ENCODE measurements at places on chromosomes 6 and 20. TPM values are rescaled to one million over a fixed set of nuclear protein-coding genes. Genes with fewer than 3 reads are reported as not detected.

DNA sequence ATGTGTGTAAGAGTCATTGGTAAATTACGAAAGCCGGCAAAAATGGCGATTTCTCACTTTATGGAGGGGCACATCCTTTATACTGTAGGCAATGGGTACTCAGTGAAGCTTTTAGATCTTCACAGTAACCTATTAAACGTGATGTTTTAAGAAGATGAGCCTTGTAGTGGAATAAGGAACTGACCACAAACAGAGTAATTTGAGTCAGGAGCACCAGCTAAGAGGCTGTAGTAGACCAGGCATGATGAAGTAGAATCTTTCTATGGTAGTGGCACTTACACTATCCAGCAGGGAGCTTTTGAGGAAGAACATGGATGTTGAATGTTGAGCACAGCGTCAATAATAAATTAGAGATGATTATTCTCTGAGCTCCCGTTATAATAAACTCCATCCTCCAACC is 65.9 kb downstream of the HIVEP2 start:
- peak; percentile 48 for ATAC-seq

- ATAC-seq, result no peak
Observed at GRCh38 chr6:145277358-145278086, 457.8 kb downstream of the EPM2A start.

DNA sequence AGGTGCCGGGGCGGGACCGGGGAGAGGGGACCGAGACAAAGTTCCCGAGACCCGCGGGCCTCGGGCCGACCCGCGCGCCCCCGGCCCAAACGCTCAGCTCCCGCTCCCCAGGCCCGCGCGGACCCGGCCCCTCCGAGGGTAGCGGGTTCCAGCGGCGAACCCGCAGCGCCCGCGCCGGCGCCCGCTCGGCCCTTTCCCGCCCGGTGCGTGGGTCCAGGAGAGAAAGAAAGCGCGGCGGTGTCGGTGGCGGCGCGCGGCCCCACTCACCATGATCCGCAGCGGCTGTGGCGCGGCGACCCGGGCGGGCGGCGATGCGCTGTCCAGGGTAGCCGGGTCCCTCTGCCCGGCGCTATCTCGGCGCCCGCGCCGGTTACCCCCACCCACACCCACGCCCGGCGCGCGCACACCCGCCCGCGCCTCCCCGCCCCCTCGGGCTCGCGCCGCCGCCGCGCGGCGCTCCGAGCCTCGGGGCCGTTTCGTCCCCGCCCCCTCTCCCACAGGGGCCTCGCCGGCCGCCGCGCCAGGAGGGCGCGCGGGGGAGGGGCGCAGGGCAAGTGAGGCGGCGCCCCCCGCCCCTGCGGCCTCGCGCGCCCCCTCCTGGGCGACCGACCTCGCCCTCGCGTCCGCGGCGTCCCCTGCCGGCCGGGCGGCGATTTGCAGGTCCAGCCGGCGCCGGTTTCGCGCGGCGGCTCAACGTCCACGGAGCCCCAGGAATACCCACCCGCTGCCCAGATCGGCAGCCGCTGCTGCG is at the start of gene ELOVL2:
Gene ELOVL2 (minus strand): TSS at position 345 of the 751 bp plus-strand sequence. CDS start 75 bp downstream, at position 270.
- peak; percentile 47 for ATAC-seq

The HRH3 gene
- total RNA-seq, result not detected

GRCh38 chr20:48816282-48817205 is 11.3 kb downstream of the PREX1 start:
- ATAC-seq, result peak; percentile 40

The PFDN4 gene
- total RNA-seq, result 32.5 TPM

The CRISP1 gene
- not detected for total RNA-seq

The TSHZ2 gene
- total RNA-seq, result 29.8 TPM

The CNKSR3 gene
- total RNA-seq, result not detected

The MRPL14 gene
- total RNA-seq, result 54.0 TPM

GRCh38 chr6:151263967-151264366 is 24.2 kb downstream of the AKAP12 start:
- ATAC-seq, result no peak

The UBE2C gene
- 224 TPM for total RNA-seq

GRCh38 chr20:57503035-57503658 is 21.8 kb downstream of the CTCFL start:
- no peak for ATAC-seq

DNA sequence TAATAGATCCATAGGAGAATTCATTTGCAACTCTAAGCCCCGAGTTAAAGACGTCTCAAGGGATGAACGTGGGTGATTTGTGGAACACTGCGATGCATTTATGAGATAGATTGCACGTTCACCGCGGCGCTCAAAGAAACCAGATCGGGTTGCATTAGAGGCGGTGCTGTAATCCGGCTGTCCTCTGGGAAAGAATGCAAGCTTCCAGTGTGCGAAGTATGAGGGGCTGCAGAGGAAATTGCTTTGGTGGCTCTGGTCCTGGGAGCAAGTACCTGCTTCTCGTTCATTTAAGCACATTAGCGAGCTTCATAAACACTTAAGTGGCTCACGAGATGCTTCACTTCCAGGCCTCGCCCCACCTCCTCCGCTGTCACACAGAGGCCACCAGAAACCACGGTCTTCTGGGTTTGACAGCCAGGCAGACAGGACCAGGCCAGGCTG is 182.3 kb downstream of the CDH4 start:
- ATAC-seq, result no peak

DNA sequence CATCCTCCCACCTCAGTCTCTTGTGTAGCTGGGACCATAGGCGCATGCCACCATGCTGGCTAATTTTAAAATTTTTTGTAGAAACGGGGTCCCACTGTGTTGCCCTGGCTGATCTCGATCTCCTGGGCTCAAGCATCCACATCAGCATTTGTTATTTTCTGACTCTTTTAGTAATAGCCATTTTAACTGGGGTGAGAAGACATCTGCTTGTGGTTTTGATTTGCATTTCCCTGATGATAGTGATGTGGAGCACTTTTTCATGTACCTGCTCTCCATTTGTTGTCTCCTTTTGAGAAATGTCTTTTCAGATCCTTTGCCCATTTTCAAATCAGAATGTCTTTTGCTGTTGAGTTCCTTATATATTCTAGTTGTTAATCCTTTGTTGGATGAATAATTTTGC is 22.2 kb upstream of the TULP4 start:
- peak; percentile 77 for ATAC-seq

DNA sequence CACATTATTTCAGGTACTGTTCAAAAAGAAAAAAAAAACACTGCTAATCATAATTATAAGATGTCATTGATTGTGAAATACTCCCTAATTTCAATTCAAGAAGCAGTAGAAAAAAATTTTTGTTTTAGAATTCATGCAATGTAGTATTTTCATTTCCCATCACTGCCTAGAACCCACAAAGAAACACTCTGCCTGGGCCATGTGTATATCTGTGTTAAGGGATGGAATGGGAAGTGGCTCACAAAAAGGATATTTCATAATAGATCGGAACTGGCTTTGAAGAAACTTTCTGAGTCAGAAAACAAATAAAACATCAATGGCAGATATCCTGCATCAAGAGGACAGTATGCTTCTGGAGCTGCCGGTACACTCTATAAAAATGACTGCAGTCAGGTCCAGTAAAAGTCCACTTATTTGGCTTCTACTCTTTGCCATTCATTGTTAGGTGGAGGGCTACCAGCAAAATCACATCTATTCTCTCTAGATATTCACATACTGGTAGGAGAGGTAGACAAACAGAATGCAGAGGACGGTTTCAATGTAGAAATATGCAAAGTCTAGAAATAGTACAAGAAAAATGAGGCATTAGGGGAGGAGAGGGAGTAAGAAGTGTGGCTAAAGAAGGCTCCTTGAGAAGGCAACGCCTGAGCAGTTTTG is 135.0 kb upstream of the TNFAIP3 start:
- no peak for ATAC-seq

The IMPG1 gene
- not detected for total RNA-seq

The CST3 gene
- not detected for total RNA-seq

The ZBP1 gene
- 1.7 TPM for total RNA-seq

- peak; percentile 47 for ATAC-seq
Observed at GRCh38 chr20:8367689-8368088, 235.6 kb downstream of the PLCB1 start.

- no peak for ATAC-seq
Observed at GRCh38 chr6:133235221-133235620, 5.9 kb upstream of the EYA4 start.

The CST4 gene
- not detected for total RNA-seq

The CD40 gene
- 1.5 TPM for total RNA-seq

The ZNF391 gene
- total RNA-seq, result 2.0 TPM

- ATAC-seq, result peak; percentile 50
Observed at GRCh38 chr6:135739288-135739687, 112.2 kb upstream of the PDE7B start.

DNA sequence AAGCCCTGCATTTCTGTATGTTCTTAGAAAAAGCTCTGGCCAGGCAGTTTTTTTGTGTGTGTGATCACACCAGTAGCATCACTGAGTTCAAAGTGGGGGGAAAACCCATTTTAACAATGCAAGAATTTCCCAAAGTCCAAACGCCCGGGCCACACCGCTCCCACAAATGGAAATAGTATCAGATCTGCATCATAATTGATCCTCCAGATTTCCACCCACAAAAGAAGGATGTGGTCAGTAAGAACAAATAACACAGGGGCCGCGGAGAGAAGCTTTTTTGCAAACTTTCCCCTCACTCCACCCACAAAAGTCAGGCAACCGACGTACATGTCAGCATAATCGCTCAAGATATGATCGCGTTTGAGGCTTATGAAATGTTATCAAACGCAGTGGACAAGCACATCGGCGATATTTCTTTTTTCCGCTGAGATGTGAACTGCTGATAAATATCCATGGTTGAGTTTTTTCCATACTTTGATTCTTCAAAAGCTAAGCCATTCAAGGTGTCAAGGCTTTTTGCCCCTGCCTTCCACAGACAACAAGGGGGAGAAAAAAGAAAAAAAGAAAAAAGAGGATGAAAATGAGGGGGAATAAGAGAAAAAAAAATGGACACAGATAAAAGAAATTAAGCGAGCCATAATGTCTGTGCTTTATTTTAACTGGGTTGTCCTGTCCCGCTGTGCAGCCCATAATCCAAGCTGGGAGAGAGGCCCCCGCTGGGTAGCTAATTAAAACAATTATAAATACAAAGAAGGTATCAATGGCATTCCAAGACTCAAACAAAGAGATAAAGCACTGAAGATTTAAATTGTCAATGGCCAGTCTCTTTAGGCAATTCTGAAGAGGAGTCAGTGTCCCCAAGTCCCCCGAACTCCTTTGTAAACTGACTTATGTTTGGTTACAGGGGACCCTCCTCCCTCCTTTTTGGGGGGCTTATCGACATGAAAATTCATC is 143.5 kb downstream of the ZFP64 start:
- peak; percentile 90 for ATAC-seq

Data from activated T-helper 17 cell treated with anti-CD3 and anti-CD28 coated beads, Interleukin-2, amount 50 U/mL, for 72 hours (primary cell).